ENCODE measurements at places on chromosomes 11 and 22. TPM values are rescaled to one million over a fixed set of nuclear protein-coding genes. Genes with fewer than 3 reads are reported as not detected.
A peak's percentile ranks its signal among the peaks of the same experiment; 100 is the strongest.

The DRD4 gene
- not detected for total RNA-seq

GRCh38 chr22:25110846-25111578 lies 88.6 kb upstream of the CRYBB3 start:
- peak; percentile 77 for DNase-seq

GRCh38 chr22:40329466-40329865 lies 16.8 kb upstream of the ADSL start:
- no peak for DNase-seq

The SLC5A12 gene
- total RNA-seq = not detected

GRCh38 chr11:43936076-43936475 lies 6.4 kb upstream of the C11orf96 start:
- DNase-seq = no peak

GRCh38 chr22:20979940-20980453 lies 2.1 kb upstream of the LZTR1 start:
- no peak for DNase-seq

DNA sequence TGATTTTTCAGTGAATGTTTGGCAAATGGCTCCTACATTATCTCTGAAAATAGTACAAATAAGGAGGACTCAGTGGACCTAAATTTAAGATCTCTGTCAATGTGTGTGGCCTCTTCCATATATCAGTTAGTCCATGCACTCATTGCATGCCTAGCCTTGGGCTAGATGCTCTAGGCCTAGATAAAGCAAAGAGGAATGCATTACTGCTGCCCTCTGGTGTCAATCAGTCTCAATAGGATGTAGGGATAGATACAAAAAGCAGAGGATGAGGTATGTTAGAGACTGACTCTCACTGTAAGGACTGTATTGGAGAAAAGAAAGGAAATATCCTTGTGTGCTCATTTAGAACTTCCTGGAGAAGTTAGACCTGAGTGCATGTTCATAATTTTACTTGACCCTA lies 42.0 kb downstream of the MS4A2 start:
- peak; percentile 7 for DNase-seq

The MDK gene
- 52.0 TPM for total RNA-seq

DNA sequence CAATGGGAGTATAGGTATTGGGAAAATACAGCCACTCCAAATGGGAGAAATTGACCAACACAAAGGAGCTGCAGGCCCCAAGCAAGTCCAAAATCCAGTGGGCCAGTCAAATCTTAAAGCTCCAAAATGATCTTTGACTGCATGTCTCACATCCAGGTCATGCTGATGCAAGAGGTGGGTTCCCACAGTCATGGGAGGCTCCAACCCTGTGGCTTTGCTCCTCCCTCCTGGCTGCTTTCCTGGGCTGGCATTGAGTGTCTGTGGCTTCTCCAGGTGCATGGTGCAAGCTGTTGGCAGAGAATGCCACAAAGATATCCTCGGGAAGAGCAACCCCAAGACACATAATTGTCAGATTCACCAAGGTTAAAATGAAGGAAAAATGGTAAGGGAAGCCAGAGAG lies 80.8 kb downstream of the IGLL5 start:
- no peak for DNase-seq

- DNase-seq = no peak
These were observed 301.1 kb downstream of the BLID start for GRCh38 chr11:121814962-121815361.

The LRRC4C gene
- not detected for total RNA-seq

The TH gene
- total RNA-seq = not detected

- no peak for DNase-seq
These were observed 36.3 kb upstream of the POLA2 start for GRCh38 chr11:65225279-65226102.

- no peak for DNase-seq
These were observed 140.8 kb downstream of the SNX19 start for GRCh38 chr11:130775306-130776060.

DNA sequence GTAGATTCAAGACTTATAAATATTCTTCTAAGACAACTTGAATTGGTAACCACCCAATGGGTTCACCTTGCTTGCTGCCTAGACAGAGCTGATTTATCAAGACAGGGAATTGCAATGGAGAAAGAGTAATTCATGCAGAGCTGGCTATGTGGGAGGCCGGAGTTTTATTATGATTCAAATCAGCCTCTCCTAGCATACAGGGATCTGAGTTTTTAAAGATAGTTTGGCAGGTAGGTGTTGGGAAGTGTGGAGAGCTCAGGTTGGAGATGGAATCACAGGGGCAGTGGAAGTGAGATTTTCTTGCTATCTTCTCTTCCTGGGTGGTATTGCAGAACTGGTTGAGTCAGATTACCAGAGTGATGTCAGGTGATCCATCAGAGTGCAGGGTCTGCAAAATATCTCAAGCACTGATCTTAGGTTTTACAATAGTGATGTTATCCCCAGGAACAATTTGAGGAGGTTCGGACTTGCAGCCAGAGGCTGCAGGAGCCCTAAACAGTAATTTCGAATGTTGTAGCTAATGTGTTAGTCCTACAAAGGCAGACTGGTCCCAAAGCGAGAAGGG lies 1448.6 kb upstream of the RAG2 start:
- DNase-seq = no peak

- DNase-seq = no peak
These were observed 28.8 kb downstream of the VSTM5 start for GRCh38 chr11:93821617-93822016.

GRCh38 chr11:78802058-78802761 lies 227.5 kb upstream of the NARS2 start:
- no peak for DNase-seq

DNA sequence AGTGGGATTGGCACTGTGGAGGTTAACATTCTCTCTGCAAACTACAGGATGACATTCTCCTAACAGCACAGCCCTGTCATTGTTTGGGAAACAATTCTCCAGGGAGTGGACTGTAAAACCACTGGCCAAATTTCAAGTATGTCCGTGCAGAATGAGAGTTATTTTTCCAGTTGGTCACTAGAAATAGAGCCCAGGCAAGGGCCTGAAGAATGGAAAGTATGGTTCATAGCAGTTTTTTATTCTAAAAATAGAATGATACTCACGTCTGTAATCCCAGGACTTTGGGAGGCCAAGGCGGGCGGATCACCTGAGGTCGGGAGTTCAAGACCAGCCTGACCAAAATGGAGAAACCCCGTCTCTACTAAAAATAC lies 39.0 kb upstream of the CD44 start:
- DNase-seq = no peak

- DNase-seq = no peak
These were observed at the start of gene POU2AF1 for GRCh38 chr11:111378861-111379601. Gene POU2AF1 (minus strand): TSS chr11:111379275. CDS start chr11:111379177, 98 bp downstream.

- DNase-seq = no peak
These were observed 84.6 kb downstream of the DBX1 start for GRCh38 chr11:20075627-20076026.

GRCh38 chr22:49446145-49446758 lies 381.4 kb downstream of the BRD1 start:
- no peak for DNase-seq

- DNase-seq = no peak
These were observed 514 bp downstream of the KRTAP5-9 start for GRCh38 chr11:71548716-71549151.

DNA sequence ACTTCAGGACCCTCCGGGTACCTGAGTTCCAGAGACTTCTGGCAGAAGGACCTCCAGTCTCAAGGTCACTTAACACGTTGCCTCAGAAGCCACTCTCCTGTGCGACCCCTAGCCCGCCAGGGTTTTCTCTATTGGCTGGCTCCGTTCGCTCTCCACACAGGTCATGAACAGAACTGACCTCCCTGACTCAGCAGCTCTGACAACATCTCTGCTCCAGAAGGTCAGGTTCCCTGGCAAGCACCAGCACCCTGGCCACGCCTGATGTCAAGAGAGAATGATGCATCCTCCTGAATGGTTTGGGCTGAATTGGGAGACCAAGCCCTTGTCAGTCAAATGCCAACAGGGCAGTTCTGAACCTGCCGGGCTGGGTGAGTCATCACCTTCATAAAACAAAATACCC lies 84.3 kb upstream of the TMEM45B start:
- DNase-seq = no peak

- no peak for DNase-seq
These were observed 6.1 kb downstream of the PARVB start for GRCh38 chr22:44030051-44030701.

- DNase-seq = no peak
These were observed 1376.0 kb downstream of the TBC1D22A start for GRCh38 chr22:48138427-48138826.

DNA sequence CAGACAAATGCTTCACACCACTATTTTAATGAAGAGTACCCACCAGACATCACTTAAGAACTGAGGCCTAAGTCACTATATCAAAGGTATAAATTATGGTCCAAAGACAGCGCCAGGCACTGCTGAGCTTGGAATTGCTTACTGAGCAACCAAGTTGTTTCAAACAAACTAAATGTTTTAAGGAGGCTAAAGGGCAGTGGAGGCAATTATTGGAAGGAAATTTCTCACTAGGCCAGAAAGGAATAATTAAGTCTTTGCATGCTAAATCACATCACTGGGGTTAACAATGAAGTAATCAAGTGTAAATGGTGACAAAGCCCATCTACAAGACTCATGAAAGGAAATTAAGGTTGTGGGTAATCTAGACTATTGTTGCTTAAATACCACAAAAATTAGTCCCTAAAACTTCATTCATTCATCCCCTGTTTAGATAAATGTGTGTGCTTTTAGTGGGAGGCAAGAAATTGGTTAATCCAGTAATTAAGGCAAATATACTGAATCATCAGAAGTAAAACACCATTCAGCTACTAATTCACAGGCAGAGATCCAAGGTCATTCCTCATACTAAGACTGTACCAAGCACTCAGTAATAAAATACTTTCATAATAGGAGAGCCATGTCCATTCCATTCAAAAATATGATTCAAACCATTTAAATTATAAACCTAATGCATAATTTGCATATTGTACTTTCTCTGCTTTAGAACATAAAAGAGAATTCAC lies 21.2 kb downstream of the LGR4 start:
- no peak for DNase-seq

DNA sequence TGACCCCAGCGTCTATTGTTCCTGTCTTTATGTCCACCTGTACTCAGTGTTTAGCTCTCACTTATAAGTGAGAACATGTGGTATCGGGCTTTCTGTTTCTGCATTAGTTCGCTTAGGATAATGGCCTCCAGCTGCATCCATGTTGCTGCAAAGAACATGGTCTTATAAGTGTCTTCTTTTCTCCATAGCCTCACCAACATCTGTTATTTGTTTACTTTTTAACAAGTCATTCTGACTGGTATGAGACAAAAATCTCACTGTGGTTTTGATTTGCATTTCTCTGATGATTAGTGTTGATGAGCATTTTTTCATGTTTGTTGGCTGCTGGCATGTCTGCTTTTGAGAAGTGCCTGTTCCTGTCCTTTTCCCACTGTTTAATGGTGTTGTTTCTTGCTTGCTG lies 21.7 kb upstream of the SLN start:
- no peak for DNase-seq

DNA sequence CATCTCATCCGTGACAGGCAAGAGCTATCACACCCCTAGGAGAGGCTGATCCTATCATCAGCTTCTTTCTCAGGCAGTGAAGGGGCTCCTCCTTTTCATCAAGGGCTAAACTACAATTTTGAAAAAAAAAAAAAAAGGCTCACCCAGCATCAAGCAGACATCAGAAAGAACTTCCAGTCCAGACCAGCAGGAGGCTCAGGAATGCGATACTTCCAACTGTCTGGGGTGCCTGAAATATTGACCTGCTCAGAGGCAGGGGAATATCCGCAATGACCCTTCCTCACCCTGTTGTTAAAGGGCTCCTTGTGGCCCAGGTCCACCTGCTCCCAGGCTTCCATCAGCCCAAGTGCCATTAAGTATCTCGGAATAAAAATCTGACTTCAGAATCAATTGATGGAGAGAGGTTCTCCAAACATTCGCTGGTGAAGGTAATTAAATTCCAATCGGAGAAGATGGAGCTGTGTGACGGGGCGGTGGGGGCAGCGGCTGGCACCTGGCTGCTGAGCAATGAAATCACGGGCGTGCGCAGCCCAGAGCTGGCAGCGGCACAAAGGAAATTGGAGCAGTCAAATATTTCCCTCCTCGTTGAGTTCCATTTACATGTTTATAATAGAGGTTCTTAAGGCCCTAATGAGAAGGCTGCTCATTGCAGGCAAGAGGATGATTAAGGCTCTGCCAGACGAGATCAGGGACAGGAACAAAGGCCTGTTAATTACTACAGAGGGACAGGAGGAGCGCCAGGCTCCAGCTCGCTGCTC lies 69.0 kb upstream of the THY1 start:
- no peak for DNase-seq

GRCh38 chr22:27883656-27884350 lies 35.3 kb downstream of the PITPNB start:
- DNase-seq = no peak

GRCh38 chr11:127105593-127106541 lies 105.3 kb upstream of the KIRREL3 start:
- DNase-seq = no peak

DNA sequence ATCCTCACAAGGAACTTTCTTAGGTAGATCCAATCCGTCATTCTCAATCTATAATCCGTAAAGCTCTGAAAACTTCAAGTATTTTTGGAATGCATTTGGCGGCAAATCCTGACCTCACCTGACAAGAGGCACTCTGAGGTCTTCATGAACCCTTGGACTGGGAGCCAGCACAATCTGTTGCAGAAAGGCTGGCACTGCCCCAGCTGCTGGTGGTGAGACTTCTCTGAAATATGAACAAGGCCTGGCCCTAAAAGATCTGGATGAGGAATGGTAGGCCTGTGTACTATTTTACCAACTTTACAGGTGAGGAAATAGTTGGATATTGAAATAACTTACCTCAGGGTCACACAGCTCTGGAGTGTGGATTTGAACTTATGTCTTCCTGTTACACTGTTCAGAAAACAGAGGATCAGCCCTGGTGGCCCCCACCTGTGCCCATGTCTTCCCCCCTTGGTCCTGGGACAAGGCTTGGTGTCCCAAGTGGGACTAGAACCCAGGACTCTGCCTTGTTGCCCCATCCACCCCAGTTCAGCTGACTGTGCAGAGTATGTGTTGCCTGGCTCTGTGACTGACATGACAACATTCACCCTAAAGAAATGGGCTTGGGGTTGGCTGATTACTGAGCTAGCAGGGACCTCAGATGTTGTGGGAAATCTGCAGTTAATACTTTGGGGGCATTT lies 471.4 kb downstream of the MN1 start:
- no peak for DNase-seq

The CD3D gene
- total RNA-seq = not detected

DNA sequence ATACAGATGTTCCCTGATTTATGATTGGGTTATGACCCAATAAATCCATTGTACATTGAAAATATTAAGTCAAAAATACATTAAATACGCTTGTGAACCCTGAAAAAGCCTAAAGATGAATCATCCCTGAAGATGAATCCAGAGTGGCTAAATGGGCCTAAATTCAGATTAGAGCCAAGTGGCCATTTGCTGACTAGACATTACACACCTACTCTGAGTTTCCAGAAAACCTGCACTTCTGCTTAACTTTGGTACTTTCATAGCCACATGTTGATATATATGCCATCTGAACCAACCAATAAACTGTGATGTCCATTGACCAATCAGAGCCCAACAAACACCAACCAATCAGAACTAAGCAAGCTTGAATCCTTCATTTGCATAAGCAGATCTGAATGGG lies 106.9 kb downstream of the WT1 start:
- DNase-seq = no peak

GRCh38 chr11:45098929-45099328 lies 47.5 kb upstream of the PRDM11 start:
- DNase-seq = no peak

The AIFM3 gene
- 0.56 TPM for total RNA-seq
